ENCODE measurements at places on chromosomes 2 and 18.

DNA sequence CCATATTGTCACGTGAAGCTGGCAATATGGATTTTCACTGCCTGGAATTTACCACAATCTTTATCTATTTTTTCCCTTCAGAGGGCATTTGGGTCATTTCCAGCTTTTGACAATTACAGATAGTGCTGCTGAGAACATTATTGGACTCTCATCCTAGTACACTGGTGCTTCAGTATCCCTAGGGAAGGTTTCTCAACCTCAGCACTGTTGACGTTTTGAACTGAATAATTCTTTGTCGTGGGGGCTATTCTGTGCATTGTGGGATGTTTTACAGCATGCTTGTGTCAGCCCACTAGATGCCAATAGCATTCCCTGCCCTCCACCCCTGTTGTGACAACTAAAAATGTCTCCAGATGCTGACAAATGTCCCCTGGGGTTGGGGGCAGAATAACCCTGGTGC, 185.7 kb downstream of the TPGS2 start:
- no peak for DNase-seq

GRCh38 chr2:37283207-37283606, 41.4 kb downstream of the PRKD3 start:
- DNase-seq, result no peak

DNA sequence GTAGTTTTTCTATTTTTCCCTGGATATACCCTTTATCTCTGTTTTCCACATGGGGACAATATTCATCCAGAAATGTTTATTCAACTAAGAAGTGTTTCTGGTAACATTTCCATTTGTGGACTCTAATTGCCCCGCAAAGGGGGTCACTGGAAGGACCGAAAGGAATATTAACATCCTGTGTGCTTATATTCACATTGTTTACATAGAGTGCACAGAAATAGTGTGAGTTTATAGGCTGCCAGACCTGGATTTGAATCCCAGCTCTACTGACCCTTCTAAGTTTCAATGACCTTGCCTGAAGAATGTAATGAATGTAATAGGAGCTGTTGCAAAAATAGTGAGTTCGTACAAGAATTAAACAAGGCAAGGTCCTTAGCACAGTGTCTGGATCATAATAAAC, 152.9 kb upstream of the NCKAP5 start:
- DNase-seq, result no peak

DNA sequence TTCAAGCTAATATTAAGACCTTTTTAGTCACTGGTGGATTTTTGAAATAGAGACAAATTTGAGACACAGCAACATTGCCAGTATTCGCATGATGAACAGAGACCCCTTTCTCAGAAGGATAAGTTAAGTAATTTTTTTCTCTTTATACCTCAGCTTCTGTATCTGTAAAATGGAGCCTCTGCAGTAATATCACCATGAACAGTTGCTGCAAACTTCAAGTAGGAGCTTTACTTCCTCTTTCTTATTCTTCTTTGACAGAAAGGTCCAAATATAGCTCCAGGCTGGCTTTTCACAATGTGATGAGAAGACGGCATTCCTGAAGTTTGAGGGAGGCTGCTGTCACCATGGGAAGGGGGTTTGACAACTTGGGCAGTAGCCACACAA, 158.7 kb downstream of the TDRD15 start:
- DNase-seq, result no peak

DNA sequence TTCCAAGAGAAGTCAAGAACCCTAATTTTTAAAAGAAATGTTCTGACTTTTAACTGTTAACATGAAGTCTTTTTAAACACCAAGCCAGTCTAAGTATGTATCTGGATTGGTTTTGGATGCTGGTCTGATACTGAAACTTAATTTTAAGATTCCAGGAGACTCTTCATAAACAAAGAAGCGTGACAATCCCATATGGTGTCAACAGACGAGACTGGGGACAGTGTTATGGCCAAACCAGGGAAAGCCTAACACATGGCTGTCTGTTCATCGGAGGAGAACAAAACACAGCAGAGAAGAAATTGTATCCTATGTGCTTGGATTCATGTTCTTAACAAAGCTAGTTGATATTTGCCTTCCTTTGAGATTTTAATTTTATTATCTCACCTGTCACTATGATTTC, 80.5 kb upstream of the UPP2 start:
- no peak for DNase-seq

DNA sequence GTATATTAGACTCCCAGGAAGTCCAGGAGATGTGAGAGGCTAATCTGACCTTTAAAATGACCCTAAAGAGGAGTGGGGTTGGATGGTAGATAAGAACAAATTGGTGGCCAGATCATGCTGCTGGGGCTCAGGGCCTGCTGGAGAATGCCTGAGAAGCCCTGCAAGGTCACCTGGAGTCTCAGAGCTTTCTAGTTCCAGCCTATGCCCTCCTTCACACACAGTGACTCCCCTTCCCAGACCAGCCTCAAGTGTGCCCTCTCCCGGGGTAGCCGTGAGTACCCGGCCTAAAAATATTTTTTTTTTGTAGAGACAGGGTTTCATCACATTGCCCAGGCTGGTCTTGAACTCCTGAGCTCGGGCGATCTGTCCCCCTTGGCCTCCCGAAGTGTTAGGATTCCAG, 44.2 kb upstream of the FZD5 start:
- no peak for DNase-seq

- DNase-seq, result no peak
Measured at GRCh38 chr18:61921621-61922235, 28.9 kb upstream of the RNF152 start.

- no peak for DNase-seq
Measured at GRCh38 chr2:50723286-50723938, 308.5 kb downstream of the NRXN1 start.

- DNase-seq, result peak; percentile 56
Measured at GRCh38 chr2:47344890-47345589, 57.9 kb upstream of the MSH2 start.

DNA sequence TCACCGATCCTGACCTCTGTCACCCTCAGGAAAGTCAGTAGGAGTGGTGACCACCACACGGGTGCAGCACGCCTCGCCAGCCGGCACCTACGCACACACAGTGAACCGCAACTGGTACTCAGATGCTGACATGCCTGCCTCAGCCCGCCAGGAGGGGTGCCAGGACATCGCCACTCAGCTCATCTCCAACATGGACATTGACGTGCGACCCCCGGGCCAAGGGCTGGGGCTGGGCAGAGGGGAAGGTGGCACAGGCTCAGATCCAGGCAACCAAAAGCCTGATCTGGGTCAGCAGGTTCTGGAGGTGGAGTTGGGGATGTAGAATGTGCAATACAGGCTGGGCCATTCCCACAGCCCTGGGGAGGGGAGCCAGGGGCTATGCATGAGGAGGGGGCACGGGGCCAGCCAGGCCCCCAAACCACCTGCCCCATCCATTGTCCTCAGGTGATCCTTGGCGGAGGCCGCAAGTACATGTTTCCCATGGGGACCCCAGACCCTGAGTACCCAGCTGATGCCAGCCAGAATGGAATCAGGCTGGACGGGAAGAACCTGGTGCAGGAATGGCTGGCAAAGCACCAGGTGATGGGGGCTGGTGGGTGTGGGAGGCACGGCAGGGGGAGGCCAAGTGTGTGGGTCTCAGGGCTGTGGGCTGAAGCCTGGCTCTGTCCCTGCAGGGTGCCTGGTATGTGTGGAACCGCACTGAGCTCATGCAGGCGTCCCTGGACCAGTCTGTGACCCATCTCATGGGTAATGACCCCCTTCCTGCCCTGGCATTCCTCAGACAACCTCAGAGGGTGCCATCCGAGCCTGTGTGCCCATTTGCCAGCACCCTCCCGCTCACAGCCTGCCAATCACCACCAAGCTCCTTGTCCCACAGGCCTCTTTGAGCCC, 1.4 kb downstream of the ALPI start:
- no peak for DNase-seq

DNA sequence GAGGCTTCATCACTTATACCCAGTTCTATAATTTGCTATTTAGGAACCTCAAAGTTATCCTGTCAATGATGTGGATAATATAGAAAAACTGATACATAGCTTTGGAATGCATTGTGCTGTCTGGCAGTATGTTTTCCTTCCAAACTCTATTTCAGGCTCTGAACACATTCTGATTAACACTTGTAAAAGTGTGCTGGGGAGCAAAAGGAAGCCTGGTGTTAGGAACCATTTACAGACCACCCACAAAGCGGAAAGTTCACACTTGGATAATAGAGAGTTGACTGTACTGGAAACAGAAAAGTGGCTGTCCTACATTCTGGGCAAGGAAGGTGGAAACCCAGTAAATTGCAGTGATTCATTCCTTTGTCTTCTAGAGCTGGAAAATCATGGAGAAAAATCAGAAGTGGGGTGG, 114.5 kb upstream of the ZFP36L2 start:
- no peak for DNase-seq

- DNase-seq, result peak; percentile 32
Measured at GRCh38 chr2:219059725-219060682, 717 bp downstream of the IHH start.

GRCh38 chr18:37779220-37779619, 213.6 kb upstream of the CELF4 start:
- no peak for DNase-seq

DNA sequence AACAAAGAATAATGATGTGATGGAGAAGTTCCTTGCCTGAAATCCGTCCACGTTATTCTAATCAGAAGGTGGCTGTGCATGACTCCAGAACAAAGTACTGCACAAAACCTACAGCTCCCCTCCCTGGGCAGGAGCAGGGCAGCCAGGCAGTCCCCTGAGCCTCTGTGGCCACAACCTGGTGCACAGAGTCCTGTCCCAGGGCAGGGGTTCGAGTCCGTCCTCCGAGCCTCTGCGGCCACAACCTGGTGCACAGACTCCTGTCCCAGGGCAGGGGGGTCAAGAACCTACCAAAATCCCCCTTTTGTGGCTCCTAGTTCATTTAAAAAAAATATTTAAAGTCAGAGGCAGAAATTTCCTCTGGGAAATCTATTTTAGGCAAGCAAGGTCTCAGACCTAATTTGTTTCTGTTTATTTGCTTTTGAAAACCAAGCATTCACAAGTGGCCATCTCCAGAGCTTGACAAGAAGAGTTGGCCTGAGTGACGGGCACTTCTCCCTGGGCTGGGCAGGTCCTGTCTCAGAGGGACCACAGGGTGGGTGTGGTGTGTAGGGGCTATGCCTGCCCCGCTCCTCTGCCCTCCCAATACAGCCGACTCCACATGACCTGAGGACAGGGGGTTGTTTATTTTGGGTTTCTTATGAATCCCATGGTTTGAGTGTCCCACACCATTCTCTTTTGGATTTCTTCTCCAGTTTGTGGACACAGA, 255.9 kb upstream of the PXDN start:
- no peak for DNase-seq

DNA sequence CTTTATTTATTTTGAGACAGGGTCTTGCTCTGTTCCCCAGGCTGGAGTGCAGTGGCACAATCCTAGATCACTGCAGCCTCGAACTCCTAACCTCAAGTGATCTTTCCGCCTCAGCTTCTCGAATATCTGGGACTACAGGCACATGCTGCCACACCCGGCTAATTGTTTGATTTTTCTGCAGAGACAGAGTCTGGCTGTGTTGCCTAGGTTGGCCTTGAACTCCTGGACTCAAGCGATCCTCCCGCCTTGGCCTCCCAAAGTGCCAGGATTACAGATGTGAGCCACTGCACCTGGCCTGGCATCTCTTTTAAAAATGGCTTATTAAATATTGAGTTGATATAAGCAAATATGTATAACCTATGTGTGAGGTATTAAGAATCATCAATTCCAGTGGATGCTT, 209.5 kb downstream of the FAM210A start:
- no peak for DNase-seq

DNA sequence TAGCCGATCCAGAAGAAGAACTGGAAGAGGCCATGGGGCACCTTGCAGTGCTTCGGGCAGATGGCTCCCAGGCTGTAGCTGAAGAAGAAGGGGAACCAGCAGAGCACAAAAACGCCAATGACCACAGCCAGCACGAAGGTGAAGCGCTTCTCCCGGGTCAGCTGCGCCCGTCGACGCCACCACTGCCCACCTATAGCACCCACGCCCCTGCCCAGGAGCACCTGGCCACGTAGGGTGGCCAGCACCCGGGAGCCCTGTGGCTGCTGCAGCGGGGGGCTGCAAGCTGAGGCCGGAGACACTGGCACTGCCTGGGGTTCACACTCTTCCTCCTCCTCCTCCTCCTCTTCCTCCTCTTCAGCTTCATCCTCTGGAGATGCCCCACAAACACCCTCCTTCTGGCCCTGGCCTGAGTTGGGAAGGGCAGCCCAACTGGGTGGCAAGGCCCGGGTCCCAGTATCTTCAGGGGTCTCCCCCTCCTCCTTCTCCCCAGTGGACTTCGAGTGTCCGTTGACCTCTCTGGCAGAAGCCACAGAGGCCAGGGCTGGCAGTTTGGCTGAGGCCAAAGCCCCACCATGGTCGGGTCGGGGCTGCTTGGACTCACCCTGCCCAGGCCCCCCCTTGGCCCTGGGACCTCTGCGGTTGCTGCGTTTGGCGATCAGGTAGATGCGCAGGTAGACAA, 1.3 kb downstream of the ADRA2B start:
- DNase-seq, result no peak

DNA sequence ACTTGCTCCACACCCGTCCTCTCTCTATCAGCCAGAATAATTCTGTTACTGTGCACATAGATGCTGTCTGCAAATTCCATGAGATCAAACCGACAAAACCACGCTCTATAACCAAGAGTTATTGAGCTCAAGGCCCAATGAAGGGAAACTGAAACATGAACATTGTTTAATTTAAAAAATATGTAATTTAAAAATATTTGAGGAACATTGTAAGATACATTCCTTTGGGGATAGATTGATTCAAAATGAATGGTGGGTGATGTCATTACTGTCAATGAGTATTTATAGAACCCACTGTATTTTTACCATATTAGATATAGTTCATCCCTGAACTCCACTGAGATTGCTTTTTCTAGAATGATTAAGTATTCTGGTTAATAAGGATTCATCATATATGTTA, 50.4 kb downstream of the NCKAP5 start:
- no peak for DNase-seq

GRCh38 chr2:46193356-46193755, 103.9 kb upstream of the EPAS1 start:
- no peak for DNase-seq

DNA sequence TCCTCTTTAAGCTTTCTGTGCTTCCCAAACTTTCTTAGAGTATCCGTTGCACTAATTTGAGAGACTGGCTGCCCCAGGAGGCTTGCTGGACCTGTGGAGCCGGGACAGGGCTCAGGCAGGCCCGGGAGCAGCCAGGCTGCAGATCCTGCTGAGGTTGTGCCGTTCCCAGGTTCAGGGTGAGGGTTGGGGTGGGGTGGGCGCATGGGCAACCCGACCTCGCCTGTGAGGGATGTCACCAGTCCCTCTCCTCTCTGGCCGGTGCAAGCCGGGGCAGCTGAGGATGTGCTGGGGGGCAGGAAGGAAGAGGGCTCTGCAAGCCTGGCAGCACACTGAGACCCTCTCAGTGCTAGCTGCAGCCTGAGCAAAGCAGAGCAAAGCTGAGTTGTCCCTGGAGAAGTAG, 57.6 kb downstream of the DYSF start:
- no peak for DNase-seq

DNA sequence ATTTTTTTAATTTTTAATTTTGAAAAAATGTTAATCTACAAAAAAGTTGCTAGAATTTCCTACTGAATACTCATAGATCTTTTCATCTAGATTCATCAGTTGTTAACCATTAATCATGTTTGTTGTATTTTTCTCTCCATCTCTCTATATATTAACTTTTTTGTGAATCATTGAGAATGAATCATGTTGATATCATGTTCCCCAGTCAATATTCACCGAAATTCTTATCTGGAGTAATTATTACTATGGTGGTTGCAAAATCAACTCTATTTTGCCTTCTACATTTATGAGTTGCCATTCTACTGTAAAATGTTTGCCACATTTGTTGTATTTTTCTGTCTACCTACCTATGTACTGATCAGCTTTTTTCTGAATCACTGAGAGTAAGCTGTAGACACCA, 154.0 kb downstream of the SPP2 start:
- no peak for DNase-seq

Measured in common myeloid progenitor, CD34-positive (primary cell).